Stimulated activated CD8-positive, alpha-beta memory T cell treated with anti-CD3 and anti-CD28 coated beads, Interleukin-4, amount 100 ng/mL, for 1 hour (primary cell): ENCODE measurements at places on chromosomes 2 and 18.

- no peak for DNase-seq
Measured at GRCh38 chr2:43217228-43218154, 8.9 kb downstream of the ZFP36L2 start.

DNA sequence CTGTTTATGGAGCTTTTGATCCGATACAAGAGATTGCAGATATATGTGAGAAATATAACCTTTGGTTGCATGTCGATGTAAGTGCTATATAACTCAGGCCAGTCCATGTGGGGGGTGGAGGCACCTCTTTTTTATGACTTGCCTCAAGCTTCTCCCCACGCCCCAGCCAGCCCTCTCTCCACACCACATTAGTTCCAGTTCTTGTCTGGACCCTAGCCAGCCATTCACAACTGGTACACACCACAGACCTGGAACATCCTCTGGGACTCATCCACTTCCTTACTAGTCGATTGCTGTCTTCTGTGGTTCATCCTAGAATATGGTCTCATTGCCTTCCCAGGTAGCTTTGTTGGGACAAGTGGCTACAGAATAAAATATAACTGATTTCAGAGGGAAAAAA, 31.0 kb downstream of the GAD1 start:
- no peak for DNase-seq

DNA sequence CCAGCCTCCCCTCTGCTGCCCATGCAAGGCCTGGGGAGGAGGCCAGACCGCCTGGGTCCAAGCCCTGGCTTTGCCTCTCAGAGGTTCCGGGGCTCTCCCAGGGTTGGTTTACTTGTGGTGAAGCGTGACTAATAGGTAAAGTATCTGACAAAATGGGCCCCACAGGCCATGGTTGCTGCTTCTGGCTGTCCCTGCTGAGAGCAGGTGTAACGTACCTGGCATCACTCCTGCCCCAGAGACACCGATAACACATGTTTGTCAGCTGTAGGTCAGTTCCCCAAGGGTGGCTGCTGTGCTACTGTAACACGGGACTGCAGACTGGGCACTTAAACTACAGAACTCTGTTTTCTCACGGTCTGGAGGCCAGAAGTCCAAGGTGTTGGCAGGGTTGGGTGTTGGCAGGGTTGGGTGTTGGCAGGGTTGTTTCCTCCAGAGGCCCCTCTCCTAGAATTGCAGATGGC, 34.1 kb downstream of the ODC1 start:
- no peak for DNase-seq

GRCh38 chr2:10760794-10761504, 39.5 kb downstream of the ATP6V1C2 start:
- DNase-seq: no peak

DNA sequence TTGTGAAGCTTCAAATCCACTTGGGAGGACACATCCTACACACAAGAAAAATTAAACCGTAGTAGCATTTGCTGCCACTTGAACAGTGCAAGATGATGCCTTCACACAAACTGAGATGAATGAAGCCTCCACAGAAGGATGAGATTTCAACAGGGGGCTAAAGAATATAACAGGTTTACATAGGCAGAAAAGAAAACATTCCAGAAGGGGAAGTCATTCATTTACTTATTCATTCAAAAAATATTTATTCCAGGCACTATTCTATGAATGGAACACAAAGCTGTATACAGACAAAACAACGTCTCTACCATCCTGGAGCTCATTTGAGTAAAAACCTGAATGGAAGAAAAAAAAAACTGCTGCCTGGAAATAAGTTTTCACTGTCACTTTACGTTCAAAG, 170.5 kb downstream of the CDH20 start:
- DNase-seq: no peak
